Endodermal cell (in vitro differentiated cells): ENCODE measurements at places on chromosomes 7 and 10. TPM values are rescaled to one million over a fixed set of nuclear protein-coding genes. Genes with fewer than 3 reads are reported as not detected.

UBE2D1 gene
- 16.1 to 33.0 TPM (median 28.4 TPM) in 3 replicates for total RNA-seq

ABCB4 gene
- 0.41 and 0.77 TPM in 2 replicates for total RNA-seq

DNA sequence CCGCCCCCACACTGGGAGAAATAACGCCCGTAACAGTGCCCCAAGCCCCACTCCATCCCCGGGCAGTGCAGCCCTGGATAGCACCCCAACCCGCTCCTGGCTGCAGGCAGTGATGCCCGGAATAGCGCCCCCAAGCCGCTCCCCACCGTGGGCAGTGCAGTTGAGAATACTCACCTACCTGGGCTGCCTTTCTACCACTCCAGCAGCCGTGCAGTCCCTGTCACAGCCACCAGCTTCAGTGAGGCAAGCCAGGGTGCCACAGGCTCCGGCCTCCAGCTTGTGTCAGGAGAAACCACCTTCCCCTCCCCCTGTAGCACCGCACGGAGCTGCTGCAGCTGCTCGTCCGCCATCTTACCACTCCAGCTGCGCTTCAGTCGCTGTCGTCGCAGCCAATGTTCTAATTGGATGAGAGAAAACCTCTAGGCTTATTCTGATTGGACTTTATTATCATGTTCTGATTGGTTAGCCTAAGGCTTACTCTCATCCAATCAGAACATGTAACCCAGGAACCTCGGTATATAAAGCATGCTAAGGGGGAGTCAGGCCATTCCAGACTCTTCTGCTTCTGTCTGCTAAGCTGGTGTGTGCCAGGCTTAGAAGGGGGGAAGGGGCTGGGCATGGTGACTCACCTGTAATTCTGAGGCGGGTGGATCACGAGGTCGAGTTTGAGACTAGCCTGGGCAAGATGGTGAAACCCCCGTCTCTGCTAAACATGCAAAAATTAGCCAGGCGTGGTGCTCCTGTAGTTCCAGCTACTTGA is 53.2 kb upstream of the ZNF33B start:
- no peak for DNase-seq

DNA sequence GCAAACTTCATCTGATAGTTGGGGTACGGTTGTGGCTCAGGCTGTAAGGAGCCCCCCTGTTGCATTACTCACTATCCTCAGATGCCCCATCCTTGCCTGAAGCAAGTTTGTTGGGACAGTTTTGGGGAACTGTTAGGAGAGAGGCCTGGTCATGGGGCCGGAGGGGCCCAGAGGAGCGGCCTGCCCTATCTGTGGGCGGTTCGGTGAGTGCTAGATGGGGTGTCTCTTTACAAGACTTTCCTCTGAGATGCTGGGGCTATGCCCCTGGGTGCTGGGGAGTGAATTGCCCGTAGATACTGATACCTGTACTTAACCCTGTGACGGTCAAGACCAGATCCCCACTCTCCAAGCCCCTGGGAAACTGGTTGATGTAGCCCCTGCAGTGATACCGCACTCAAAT is 12.4 kb downstream of the CUX1 start:
- DNase-seq, result no peak

- peak; percentile 64 for DNase-seq
Measured at GRCh38 chr10:118286051-118286838, 55.9 kb downstream of the FAM204A start.

GRCh38 chr7:135715673-135716072 is 12.3 kb downstream of the SLC13A4 start:
- DNase-seq, result no peak

DNA sequence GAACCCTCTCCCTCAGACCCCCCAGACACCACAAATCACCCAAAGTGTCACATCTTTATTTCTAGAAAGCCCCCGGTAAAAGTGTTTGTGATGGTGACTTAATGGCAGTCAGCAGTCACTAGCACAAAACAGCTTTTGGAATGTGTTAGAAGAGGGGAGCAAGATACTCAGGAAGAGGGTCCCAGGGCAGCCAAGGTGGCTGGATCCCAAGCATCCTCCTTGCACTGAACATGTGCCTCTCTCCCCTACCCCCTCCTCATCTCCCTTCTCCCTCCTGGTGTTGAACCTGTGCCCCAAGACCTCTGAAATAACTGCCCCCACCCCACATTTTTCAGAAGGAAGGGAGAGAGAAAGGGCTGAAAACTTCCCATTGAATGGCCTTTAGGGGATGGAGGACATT is 37.8 kb upstream of the MXI1 start:
- peak; percentile 50 for DNase-seq

DNA sequence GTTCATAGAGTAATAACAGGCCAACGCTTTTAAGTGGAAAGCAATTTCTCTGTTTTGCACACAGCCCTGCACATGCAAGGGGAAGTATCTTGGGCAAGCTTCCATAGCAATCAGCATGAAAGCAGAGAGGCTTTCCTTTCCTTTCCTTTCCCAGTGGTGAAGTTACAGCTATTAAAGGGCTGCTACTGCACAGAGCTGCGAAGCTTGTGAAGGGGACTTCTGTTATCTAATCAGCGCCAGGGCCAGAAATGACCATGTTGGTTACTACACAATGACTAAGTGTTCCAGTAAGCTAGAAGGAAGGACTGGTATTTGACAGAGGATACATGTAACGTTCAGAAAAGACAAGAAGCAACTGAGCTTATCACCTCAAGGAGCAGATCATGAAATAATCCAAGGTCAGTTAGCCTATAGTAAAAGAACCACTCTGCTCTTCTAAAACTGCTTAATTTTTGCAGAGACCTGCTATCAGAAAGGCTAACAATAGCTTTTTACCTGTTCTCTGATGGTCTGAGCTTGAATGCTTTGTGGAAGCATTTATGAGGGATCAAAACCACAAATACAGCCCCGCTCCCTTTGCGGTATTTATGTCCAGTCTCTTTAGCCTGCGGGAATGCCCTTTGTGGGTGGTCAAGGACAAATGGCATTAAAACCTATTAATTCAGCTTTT is 45.9 kb downstream of the SGMS1 start:
- DNase-seq, result no peak

GRCh38 chr7:36659172-36659516 is 65.2 kb downstream of the AOAH start:
- peak; percentile 75 for DNase-seq
